ENCODE measurements at places on chromosomes 1 and 21. TPM values are rescaled to one million over a fixed set of nuclear protein-coding genes. Genes with fewer than 3 reads are reported as not detected.

- DNase-seq: no peak
Measured at GRCh38 chr1:237799762-237800474, 90.8 kb downstream of the ZP4 start.

Gene CHIA
- not detected for total RNA-seq

- DNase-seq: no peak
Measured at GRCh38 chr1:191634801-191635508, 523.3 kb upstream of the RGS18 start.

DNA sequence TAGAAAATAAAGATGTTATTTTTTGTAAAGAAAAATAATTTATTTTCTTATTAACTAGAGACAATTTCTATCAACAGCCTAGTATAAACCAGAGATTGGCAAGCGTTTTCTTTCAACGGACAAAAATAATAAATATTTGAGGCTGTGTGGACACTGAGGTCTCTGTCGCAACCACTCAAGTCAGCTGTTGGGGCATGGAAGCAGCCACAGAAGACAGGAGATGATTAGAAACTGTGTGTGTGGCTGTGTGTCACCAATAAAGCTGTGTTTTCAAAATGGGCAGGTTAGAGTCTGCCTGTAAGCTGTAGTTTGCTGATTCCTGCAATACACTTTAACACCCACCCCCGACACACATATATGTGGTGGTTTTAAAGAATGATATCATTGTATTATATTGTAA is 200.6 kb upstream of the HMCN1 start:
- no peak for DNase-seq

GRCh38 chr1:179809506-179810366 is 66.6 kb downstream of the FAM163A start:
- peak; percentile 9 for DNase-seq

GRCh38 chr1:240027059-240027462 is 64.6 kb upstream of the FMN2 start:
- no peak for DNase-seq

- no peak for DNase-seq
Measured at GRCh38 chr1:180173952-180174351, 19.3 kb downstream of the QSOX1 start.
